ENCODE measurements at places on chromosomes 12 and 14.
A peak's percentile ranks its signal among the peaks of the same experiment; 100 is the strongest.

DNA sequence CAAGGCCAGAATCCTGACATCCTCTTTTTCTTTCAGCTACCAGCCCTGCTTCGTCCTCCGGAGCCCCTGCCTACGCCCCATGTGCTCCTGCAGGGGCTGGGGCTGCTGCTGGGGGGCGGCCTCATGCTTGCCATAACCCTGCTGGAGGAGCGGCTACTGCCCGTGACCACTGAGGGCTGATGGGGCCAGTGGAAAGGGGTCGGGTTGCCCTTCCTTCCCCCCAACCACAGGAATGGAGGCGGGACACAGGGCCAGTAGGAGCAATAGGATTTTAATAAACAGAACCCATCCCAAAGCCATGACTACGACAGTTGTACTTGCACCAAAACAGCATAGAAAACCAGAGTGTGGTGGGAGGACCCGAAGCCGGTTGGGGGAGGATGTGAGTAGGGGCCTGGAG lies 7.7 kb downstream of the SLC39A5 start:
- DNase-seq = no peak

GRCh38 chr12:45517381-45517780 lies 212.1 kb upstream of the ARID2 start:
- no peak for DNase-seq

DNA sequence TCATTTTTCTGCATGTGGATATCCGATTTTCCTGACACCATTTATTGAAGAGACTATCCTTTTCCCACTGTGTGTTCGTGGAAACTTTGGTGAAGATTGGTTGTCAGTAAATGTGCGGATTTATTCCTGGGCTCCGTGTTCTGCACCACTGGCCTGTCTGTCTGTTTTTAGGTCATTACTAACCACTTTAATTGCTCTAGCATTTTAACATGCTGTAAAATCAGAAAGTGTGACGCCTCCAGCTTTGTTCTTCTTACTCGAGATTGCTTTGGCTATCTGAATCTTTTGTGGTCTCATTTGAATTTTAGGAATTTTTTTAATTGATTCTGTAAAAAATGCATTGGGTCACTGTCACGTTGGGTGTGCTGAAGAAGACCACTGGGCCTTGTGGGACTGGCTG lies 1458.7 kb downstream of the AACS start:
- no peak for DNase-seq

DNA sequence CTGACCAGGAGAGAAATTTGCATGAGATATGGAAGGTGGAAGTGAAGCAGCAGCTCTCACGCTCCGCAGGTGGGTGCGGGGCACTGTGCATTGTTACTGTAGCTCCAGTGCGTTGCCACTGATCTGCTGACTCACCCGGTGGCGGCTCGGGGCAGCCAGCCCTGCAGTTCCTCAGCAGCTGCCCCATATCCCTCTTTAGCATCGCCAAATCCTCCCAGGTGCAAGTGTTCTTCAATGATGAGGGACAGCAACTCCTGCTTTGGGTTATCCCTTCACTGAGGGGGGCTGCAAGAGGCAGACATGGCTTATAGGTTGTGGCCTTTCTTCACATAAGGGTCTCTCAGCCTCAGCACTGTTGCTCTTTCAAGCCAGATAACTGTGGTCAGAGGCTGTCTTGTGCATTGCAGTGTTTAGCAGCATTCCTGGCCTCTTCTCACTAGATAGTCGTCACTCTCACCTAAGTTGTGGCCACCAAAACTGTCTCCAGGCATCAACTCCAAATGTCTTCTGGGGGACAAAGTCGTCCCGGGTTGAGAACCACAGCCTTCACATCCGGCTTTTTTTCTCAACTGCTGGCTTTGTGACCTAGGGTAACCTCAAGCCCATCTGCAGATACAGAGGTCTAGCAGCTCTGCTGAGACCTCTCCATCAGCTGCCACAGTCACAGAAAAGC lies 180.8 kb downstream of the EFCAB11 start:
- peak; percentile 85 for DNase-seq

DNA sequence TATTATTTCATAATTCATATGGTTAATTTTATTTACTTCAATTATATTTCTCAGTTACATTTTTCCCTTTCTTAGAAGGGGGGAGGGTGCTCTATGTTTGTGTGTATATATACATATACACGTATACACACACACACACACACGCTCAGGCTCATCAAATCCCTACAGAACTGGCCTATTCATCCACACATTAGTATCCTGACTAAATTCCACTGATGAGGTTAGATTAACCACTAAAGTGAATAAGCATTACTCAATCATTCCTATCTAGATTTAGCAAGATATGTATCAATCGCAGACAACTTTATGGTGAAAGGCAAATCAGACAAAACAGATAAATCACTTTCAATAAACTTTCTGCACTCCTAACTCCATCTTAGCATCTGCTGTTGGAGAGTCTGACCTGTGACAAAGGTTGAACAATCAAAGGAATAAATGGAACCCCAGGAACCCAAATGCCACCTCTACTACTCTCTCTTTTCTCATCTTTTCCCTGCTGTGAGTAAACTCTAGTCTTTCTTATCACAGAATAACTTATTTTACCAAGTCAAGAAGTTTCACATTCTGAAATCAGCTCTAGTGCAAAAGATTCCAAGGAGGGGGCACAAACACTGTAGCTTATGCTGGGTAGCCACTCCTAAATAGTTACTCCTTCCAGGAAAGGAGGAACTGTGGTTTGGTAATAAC lies 67.6 kb downstream of the RALGAPA1 start:
- DNase-seq = no peak

DNA sequence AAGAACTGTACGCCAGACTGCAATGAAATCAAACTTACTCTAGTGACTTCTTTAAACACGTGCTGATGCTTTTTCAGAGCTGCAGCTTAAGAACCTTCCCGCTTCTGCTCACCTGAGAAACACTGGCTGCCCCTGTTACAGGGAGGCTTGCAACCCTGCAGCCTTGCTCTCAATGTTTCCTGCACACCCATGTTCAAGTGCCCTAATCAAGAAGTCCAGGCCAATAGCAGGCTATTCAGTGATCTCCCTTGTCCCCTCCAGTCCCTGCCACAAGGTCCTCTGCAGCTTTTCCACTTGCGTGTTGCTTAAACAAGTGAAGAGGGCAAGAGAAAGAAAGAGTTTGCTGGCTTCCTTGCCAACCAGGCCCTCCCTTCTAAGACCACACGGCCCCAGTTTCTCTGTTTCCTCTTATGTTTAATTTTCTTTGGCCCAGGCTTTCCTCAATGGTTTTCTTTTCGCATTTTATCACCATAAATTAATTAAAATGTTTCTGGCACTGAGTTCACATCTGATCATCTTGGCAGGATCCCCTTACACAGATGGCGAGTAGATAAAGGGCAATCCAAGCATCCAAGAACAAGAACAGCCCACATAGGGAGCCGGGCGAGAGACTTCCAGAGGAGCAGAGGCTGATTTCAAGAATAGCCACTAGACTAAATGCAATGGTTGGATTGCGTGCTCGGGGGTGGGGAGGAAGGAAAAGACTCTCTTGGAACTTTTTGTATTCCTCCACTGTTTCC lies 82.3 kb upstream of the CDKN3 start:
- no peak for DNase-seq

- no peak for DNase-seq
These were observed 17.7 kb upstream of the SLC38A2 start for GRCh38 chr12:46390304-46390703.

DNA sequence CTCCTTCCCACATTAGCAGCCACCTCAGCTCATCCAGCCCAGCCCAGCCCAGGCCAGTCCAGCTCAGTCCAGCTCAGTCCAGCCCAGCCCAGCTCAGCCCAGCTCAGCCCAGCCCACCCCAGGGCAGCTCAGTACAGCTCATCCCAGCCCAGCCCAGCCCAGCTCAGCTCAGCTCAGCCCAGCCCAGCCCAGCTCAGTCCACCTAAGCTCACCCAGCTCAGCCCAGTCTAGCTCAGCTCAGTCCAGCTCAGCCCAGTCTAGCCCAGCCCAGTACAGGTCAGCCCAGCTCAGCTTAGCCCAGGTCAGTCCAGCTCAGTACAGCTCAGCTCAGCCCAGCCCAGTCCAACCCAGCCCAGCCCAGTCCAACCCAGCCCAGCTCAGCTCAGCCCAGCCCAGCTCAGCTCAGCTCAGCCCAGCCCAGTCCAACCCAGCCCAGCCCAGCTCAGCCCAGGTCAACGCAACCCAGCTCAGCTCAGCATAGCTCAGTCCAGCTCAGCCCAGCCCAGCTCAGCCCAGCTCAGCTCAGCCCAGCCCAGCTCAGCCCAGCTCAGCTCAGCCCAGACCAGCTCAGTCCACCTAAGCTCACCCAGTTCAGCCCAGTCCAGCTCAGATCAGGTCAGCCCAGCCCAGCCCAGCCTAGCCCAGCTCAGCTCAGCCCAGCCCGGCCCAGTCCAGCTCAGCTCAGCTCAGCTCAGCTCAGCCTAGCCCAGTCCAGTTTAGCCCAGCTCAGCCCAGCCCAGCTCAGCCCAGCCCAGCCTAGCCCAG lies 63.0 kb downstream of the TMEM121 start:
- DNase-seq = no peak

- DNase-seq = peak; percentile 51
These were observed 33.4 kb upstream of the SYNDIG1L start for GRCh38 chr14:74459289-74459946.

GRCh38 chr12:27615331-27615891 lies 80.8 kb upstream of the REP15 start:
- DNase-seq = no peak

All from activated naive CD4-positive, alpha-beta T cell treated with anti-CD3 and anti-CD28 coated beads for 36 hours (primary cell).